Activated T-cell treated with anti-CD3 and anti-CD28 coated beads, Interleukin-2, amount 50 U/mL, for 24 hours (primary cell): ENCODE measurements at places on chromosomes 5 and 9.

GRCh38 chr5:36526537-36526936 is 79.9 kb upstream of the SLC1A3 start:
- no peak for DNase-seq

DNA sequence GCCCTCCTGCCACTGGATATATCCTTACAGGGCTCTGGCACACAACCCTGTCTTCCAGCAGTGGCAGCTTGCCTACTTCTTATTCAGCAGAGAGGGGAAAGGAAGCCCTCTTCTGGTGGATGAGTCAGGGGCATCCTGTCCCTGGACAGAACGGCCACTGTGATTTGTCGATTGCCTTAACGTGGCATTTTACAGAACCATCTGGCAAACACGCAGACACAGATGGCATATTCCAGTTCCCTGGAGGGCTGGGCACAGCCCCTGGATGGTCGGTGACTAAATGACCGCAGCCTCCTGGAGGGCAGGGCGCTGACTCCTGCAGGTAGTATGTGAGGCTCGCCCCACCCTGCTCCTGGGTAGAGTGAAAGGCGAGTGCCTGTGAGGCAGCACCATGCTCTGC is 62.1 kb downstream of the DCP2 start:
- DNase-seq: no peak

DNA sequence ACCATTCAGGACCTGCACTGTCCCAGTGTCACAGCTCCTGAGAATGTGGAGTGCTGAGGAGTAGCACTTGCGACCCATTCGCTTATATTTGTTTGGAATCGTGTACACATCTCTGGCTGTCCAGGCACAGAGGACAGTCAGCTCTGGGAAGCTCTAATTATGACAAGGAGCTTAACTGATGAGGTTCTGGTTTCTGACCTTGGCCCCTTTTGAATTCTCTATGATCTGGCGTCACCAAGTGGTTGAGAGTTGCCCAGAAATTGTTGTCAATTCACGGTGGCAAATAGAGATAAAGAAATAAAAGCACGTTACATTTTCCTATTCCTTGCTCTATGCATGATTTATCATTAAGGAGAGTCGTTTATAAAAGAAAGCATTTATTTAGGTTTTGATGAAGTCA is 34.9 kb upstream of the LECT2 start:
- no peak for DNase-seq

- no peak for DNase-seq
Observed at GRCh38 chr5:141547488-141547887, 58.6 kb downstream of the PCDHGC5 start.

- DNase-seq: no peak
Observed at GRCh38 chr5:4740156-4740555, 400.0 kb upstream of the ADAMTS16 start.

- DNase-seq: no peak
Observed at GRCh38 chr5:69335341-69335935, 2.8 kb upstream of the CCDC125 start.

GRCh38 chr9:15160673-15161072 is 146.3 kb downstream of the TTC39B start:
- DNase-seq: no peak

DNA sequence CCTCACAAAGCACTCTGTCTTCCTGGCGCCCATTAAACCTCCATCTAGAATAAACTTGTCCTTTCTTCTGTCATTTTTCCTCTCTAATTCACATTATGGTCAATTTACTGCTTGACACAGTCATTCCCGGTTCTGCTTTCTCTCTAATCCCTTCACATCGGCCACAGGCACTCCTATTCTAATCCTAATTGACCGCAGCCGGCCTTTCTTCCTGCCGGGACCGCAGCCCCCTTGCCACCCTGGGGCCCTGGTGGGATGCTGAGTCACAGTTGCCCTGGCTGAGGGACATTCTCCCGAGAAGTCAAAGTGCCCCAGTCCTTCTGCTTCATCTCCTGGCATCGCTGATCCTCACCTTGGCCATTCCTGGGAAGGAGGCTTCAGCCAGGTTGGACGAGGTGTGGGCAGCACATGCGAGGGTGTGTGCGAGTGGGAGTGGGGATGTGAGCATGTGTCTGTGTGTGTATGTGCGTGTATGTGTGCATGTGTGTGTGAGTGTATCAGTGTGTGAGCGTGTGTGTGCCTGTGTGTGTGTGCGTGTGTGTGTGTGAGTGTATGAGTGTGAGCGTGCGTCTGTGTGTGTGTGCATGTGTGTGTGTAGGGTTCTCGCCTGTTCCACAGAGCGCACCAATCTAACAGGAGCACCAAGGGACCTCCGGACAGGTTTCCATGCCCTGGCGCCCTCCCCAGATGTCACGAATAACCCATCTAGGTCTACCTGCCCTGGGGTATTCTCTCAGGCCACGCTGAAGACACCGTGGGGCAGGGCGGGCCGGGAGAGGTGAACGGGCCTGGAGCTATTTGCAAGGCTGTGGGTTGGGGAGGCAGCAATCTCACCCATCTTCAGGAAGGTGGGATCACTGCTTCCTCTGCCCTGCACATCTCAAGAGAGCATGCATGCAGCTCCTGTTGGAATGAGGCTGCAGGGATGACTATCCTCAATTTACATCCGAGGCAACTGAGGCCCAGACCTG is 191.2 kb downstream of the PAX5 start:
- DNase-seq: no peak

- DNase-seq: no peak
Observed at GRCh38 chr9:98136489-98136888, 17.5 kb upstream of the TRIM14 start.

GRCh38 chr9:135079676-135080075 is 7.8 kb upstream of the OLFM1 start:
- DNase-seq: peak; percentile 15

DNA sequence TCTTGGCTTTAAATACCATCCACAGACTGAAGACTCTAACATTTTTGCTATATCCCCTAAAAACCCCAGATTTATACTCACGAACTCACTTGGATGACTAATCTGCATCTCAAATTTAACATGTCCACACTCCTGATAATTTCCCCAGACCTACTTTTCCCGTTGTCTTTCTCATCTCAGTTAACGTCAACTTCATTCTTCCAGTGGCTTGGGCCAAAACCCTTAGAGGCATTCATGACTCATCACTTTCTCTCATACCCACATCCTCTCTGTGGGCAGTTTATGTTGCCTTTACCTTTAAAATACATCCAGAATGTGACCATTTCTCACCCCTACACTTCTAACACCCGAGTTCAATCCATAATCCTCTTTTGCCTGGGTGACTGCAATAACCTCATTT is 96.7 kb downstream of the EDIL3 start:
- no peak for DNase-seq

GRCh38 chr9:105007143-105007542 is 79.2 kb upstream of the ABCA1 start:
- DNase-seq: no peak

DNA sequence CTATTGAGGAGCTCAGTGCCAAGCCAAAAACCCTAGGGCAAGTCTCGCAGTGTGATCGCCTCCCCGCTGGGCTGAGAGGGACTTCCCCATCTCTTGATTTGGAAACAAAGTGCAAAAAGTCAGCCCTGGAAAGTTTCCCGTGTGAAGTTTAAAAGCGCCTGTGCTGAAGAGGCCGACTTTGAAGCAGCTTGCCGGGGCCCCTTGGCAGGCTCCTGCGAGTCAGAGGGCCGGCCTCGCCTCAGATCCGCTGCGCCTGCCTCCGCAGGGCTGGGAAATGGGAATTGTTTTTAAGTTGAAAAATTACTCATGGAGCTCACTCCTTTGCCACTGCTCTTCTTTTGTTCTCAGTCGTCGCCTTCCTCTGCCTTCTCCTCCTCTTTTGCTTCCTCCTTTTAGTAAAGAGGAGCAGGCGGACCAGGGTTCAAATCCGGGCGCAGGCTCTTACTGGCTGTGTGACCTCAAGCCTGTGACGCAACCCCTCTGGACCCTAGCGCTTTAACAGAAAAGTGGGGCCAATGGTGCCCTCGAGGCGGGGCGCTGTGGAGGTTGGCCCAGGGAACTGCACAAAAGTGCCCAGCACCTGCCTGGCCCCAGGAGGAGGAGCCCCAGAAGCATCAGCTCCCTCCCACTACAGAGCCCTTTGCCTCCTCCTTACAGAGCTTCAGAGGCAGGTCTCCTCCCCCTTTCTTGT is 14.7 kb upstream of the LHX2 start:
- DNase-seq: peak; percentile 61

DNA sequence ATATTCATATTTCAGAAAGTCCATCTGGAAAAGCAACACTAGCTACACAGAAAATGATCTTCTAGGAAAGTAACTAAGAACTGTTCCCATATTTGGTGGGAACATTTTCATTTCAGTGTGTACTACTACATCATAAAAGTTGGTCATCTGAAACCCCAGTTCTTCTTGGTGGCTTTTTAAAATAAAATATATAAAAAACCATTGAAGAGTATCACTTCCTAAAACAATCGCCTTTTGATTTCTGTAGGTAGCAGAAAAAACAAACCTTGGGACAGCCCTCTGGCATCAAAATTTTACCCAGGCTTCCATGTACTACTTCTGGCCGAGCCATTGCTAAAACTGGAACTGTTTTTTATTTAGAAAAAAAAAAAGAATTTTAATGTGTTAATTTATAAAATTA is 158.5 kb downstream of the MLLT3 start:
- DNase-seq: no peak

DNA sequence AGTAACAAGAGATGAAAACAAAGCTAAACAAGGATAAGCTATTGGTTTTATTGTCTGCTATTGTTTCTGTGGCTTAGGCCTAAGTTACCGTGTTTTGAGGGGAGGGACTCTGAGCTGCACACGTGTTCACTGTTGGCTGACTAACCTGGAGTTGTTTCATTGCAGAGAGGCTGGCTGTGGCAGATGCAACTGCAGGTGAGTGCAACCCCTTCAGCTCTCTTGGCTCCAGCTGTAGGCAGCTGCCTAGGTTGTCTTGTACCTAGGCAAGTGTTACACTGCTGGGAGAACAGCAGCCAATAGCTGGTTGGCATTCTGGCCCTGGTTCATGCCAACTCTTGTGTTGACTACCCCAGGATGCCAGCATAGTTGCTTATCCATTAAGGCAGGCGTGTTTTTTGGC is 17.6 kb upstream of the MATR3 start:
- peak; percentile 53 for DNase-seq

GRCh38 chr9:116821633-116822229 is 134.6 kb downstream of the TRIM32 start:
- no peak for DNase-seq

DNA sequence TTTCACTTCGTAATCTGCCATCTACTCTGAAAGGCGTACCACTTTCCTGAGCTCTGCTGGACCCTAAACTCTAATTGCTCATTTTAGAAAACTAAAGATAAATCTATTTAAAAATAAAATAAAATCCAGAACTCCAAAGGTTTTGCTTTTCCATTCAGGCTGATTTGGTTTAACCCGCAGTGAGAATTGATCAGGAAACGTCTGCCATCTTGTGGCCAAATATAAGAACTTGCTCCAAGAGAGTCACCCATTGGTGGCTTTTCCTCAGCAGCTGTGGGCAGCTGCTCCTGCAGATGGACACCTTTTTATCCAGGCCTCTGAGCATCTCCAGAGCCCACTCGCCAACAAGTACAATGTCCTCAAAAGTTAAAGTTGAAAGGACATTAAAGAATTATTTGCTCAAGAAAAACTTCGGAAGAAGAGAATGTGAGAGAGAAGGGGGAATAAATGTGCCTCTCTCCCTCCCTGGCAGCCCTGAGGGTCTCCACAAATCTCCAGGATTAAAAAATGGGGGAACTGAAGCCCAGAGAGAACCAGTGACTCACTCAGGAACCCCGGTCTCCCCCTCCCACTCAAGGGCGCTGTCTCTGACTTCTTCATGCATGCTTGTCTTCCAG is 4.1 kb downstream of the SAXO1 start:
- DNase-seq: peak; percentile 38
